ENCODE measurements at places on chromosomes 4 and X.
A peak's percentile ranks its signal among the peaks of the same experiment; 100 is the strongest.

DNA sequence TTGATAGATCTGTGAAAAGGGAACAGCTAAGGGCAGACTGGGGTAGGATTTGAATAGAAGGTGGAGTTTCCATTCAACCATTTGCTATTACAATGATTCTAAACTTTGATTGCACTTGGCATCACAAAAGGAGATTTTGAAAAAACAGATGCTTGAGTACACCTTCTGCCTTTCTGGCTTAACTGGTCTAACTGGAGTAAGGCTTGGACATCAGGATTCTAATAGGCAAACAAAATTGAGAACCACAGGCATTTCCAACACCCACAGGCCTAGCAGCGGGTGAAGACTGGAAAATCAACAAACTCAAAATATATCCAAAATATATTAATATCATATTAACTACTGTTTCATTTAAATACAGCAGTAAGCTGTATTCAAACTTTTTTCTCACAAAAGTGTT is 1.9 kb upstream of the VEGFC start:
- no peak for DNase-seq

GRCh38 chr4:173119818-173120217 is 48.8 kb upstream of the GALNT7 start:
- DNase-seq = no peak

DNA sequence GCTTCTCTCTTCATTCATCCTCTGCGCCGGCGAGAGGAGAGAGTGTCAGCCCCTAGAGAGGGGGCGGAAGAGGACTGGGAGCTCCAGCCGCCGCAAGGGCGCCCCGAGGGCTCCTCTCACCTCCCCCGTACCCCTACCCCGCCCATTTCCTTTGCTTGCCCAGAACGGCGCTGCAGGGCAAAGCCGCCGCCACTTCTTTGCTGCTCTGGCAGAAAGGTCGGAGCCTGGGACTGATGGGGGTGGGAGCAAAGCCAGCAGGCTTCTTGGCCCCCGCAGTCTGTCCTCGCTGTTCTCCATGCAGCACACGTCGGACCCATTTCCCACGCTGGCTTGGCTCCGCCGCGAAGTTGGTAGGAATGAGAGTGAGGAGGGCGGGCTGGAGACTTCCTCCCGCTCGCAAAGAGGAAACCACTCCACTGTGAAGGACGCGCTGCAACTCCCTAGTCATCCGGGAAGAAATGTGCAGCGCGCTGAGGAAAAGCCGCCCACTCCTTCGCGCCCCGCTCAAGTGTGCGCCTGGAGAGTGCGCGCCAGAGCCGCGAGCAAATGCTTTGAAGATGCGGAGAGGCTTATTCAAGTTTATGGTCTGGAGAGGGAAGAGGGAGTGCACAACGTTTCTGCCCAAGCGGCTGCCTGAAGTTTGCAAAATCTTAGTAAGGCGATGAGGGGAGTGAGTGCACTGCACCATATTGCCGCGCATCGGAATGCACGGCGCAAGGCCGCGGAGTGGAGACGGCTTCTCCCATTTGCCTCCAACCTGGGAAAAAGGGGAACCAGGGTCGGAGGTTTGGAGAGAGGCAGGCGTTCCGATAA is 2.8 kb upstream of the PCDH7 start:
- no peak for DNase-seq

- no peak for DNase-seq
These were observed 112.4 kb downstream of the BMPR1B start for GRCh38 chr4:94870146-94870545.

GRCh38 chrX:147890756-147891155 is 21.0 kb upstream of the FMR1 start:
- no peak for DNase-seq

DNA sequence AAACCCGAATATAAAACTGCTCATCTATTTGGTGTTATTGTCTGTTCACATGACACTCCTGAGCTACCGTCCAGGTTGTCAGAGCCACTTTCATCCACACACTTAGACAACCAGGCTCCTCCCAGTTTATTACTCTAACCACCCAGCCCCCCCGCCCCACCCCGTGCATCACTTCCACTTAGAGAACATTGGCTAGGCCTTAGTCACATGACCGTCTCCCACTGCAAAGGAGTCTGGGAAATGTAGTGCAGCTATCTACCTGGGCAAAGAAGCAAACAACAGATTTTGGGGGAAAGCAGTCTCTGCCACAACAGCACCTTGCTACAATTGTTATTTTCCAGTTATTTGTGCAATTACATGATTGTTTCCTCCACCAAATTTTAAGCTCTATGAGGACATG is 57.6 kb upstream of the RBPJ start:
- DNase-seq = peak; percentile 32

- DNase-seq = peak; percentile 15
These were observed 746 bp downstream of the PPAT start for GRCh38 chr4:56434599-56435139.

- no peak for DNase-seq
These were observed 431.2 kb downstream of the GASK1B start for GRCh38 chr4:157741642-157742041.

- DNase-seq = no peak
These were observed 23.3 kb downstream of the TRIM2 start for GRCh38 chr4:153227469-153228075.

GRCh38 chr4:163878336-163879121 is 384.0 kb downstream of the TMA16 start:
- DNase-seq = no peak

DNA sequence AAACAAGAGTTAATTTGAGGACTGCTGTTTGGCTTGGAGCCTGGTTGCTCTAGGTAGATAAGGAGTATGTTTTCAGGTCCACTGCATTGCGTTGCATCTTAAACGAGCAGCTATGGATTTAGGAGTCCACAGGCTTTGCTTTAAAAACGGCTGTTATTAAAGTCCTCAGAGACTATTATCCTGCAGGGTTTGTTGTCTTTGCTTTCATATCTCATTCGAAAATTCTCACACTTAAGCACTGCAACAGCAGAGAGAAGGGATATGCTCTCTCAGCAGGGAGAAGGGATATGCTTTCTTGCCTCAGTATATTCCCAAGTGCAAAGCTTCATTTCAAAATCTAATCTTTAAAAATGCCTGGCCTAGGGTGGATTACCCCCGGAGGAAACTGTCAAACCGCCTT is 444.7 kb upstream of the FTHL17 start:
- no peak for DNase-seq

DNA sequence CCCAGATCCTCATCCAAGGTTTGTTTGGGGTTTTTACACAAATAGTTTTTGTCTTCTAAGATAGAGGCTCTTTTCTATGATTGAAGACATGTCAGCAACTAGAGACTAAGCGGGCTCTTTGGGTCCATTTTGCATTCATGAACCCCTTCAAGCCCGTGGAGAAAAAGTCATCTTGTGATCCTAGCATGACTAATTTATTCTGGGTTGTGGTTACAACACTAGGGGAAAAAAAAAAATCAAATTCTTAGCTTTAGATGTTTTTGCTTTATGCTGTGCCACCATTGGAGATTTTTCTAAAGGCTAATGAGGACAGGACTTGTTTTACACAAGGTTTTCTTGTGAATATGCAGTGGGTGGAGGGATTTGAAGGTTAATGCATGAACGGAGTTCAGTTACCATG is 440.0 kb downstream of the PCDH7 start:
- DNase-seq = no peak

DNA sequence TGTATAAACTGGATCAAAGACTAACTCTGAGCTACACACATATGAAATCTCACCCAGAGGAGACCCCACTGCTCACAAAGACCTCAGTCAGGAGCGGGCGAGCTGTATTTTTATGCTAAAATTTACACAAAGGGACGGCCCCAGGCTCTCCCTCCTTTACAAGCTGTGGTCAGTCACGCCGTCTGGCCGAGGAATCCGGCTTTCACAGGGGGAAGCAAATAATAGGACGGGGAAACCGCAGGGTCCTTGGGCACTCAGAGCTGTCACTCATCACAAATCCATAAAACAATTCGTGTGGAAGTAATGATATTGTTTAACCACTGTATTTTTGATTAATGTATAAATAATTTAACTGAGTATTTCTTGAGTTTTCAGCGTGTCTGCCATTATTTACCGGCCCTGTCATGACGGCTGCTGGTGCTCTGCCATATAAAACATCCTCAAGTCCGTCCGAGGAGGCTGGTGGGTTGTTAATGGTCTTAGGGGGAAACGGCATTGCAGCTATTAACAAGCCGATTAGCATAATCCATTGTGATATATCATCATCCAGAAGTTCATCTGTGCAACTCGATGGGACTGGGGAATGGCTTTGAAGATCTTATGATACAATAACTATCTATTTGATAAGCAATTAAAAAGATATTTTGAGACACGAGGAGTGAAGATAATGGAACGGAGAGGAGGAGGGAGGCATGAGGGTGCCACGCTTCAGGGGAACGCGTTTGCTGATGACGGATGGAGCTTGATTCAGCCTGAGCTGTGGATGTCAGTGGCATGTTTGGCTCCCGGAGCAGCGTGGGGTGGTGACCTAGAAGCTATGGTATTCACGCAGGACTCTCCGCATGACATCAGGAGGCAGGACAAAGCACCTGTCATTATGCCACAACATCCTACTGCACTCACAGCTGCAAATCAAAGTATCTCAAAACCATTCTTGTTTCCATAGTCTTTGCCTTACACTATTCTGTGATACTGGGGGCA is 150.9 kb downstream of the SHOX start:
- DNase-seq = no peak

DNA sequence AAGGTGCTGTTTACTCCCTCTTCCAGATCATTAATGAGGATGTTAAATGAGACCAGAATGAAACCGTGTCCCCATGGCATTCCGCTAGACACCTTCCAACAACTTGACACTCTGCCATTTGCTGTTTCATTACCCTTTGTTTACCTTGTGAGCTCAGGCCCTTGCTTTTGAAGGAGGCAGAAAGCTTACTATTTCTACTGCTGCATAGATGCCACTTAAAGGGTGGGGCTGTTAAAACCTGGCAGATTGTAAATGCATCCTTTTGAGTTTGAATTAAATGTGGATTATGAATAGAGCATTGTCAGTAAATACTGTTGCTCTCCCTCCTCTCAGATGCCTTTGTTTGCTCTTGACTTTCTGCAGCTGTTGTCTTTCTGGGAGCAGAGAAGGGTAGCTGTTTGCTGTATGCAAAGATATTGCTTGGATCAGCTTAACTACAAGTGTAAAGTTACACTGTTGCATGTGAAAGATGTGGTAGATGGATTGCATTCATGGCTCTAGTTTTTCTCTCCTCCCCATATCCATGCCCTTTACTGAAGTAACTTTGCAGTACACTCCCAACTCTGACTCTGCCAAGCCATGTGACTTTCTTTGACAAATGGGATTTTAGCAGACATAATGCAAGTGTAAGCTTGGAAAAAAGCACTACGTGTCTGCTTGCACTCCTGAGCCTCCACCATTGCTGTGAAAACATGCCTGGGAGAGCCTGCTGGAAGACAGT is 75.0 kb upstream of the DHX15 start:
- no peak for DNase-seq

DNA sequence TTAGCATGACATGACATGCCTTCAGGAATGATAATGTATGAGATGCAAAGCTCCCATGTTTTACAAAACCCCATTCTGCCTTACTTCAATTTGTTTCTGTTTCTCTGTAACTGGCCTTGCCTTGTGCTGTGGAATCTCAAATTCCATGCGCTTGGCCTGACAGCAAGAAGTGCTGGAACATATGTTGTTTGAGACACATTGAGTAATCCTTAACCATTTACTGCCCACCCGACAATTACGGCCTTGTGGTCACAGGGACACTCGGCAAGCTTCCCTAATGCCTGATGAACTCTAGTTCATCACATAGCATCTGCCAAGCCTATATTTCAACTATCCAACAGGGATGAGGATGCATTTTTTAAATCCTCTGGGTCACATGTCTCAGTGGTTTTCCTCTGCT is 226.4 kb upstream of the CASK start:
- DNase-seq = no peak

GRCh38 chr4:113761620-113762185 is at the start of gene CAMK2D:
Gene CAMK2D (minus strand): TSS chr4:113761738. CDS start chr4:113761068, 670 bp downstream.
- DNase-seq = peak; percentile 70

DNA sequence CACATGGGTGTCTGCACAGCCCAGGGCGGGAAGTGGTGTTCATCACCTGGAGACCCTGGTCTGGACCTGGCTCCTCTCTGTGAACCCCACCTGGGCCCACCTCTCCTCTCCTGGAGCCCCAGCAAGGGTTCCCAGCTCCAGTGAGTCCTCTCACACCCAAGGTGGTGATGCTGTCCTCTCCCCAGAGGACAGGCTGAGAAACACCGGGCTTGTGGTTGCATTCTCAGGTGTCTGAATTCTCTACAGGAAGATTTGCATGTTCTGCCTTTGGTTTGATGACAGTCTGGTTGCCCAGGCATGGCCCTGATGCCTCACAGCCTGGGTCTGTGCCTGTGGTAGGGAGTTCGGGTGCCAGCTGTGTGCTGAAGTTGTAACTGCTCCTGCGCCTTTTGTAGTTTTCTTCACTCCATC is 3.8 kb downstream of the MAEA start:
- DNase-seq = no peak

- DNase-seq = no peak
These were observed 1591.4 kb upstream of the PCDH7 start for GRCh38 chr4:29128810-29129209.

DNA sequence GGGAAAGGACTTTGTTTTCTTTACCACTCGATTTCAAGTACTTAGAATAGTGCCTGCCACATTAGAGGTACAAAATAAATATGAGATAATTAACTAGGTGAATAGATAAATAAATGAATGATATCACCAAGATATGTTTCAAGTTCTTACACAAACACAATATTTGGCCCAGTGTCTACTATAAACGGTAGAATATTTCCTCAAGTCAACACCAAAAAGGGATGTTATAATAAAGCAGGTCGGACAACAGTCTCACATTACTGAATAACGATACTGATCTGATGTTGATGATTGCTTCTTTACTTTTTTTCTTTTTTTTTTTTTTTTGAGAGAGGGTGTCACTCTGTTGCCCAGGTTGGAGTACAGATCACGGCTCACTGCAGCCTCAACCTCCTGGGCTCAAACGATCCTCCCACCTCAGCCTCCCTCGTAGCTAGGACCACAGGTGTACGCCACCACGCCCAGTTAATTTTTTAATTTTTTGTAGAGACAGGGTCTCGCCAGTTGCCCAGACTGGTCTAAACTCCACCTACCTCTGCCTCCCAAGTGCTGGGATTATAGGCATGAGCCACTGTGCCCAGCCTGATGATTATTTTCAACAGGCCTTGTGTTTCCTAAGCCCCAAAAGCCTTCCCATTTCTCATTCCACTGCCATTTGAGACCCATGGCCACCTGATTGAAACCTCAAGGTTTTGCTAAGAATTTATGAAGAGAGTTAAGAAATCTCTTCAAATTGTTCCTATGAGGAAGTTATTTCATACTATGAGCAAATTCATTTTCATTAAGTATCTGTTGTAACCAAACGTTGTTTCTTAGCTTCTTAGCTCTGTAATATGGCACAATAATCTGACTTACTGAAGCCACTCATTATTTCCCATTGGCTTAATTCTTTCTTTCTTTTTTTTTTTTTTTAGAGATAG is 2.3 kb downstream of the MANBA start:
- no peak for DNase-seq

- DNase-seq = no peak
These were observed 168.3 kb downstream of the TMA16 start for GRCh38 chr4:163662768-163663167.

DNA sequence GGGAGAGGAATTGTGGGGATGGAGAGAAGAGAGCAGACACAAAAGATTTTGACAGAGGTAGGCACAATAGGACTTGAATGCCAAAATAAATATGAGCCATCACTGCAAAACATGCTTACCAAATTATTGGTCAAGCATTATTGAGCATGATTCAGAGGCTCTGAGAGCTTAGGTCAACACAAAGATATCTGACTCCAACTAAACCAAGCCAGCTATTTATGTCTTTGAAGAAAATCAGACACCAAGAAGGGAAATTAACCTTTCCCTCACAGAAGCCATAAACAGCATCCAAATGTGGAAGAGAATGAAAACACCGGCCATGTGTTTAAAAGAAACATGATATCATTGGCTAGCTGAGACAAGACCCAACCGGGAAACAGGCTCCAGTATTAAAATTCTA is 323.2 kb downstream of the RAB28 start:
- DNase-seq = no peak
